AG04449 (cell line): ENCODE measurements at places on chromosomes 12 and 14.

- DNase-seq: peak; percentile 40
Observed at GRCh38 chr12:75818863-75819262, 212.7 kb downstream of the PHLDA1 start.

DNA sequence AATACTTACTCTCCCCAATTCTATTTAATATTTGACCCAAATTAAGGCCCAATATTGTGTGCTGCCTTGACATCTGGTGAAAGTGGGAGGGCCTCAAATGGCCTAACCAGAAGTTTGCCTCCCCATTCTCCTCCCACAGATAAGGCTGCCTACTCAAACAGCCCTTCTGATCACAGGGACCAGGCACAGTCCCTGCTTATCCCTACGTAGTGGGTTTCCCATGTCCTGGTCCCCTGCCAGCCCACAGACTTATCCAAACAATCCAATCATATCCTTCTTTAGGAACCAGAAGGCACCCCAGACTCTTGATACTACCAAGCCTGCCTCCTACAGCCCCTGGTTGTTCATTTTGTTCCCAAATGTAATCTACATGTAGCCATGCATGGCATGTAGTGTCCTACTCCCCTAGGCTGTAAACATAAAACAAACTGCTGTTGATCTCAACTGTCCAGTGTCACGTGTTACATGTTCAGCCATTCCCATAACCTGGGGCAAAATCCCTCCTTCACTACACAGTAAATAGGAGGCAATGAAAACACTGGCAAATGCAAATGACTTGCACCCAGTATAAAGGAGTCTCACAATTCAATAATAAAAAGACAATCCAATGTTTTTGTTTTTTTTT is 49.3 kb downstream of the EEA1 start:
- DNase-seq: no peak

GRCh38 chr12:99137124-99137855 is 492.2 kb downstream of the APAF1 start:
- no peak for DNase-seq

DNA sequence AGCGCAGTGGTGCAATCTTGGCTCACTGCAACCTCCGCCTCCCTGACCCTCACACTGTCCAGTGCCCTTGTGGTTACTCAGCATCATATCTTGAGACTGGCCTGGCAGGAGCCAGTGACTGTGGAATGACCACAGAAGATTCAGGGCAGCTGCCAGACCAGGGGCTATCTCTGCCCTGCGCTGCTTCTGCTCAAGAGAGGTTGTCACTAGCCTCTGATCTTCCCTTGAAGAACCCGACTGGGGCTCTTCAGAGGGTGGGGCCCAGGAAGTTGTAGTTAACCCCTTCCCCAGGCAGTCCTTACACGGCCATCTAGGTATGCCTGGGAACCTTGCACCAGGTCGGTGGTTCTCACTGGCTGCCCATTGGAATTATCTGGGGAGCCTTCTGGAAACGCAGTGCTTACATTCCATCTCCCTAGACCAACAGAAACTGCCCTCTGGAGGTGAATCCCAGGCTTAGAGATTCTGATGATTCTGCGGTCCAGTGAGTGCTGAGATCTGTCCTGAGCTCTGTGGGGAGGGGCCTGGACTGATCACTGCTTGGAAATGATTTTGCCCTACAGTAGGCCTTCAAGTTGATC is 41.4 kb downstream of the PLEKHG3 start:
- no peak for DNase-seq

- DNase-seq: no peak
Observed at GRCh38 chr14:64218344-64219240, 75.6 kb downstream of the ESR2 start.

DNA sequence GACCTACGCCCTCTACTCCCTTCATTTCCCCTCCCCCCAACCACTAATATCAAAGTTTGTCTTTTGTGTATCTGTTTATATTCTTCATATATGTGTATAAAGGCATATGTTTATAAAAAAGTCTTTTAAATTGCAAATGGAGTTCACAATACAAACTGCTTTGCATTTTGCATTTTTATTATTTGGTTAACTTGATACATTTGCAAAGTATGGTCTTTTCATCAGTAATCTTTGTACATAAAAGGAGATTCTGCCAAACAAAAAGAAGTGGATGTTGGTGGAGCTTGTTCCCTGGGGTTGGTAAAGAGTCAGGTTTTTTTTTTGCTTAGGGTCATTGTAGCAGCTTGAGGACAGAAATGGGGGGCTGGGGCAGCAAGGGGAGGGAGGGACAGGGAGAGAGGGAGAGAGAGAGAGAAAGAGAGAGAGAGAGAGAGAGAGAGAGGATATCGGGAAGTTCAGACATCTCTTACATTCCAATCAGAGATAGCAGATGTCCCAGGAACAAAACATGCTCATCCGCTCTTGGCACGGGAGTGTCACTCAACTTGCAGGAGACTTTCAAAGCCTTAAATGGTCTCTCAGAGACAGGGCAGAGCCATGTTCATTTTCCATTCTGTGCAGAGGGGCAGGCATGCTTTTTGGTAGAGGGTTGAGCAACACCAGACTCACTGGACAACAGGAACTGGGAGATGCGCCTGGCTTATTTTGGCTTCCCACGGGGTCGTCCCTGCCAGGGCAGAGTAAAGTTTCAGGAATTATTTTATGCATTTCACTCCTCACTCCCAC is 44.8 kb upstream of the TBX5 start:
- no peak for DNase-seq

DNA sequence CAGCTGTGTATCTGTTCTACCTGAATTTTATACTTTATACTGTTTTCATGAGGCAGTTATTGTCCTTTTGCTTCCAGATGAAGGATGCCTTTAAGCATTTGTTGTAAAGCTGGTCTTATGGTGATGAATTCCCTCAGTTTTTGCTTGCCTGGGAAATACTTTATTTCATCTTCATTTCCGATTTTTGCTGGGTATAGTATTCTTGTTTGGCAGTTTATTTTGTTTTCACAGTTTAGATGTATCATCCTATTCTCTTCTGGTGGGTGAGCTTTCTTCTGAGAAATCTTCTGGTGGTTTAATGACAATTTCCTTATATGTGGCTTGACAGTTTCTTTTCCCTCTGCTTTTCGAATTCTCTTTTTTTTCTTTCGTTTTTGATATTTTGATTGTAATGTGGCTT is 188.1 kb downstream of the NUBPL start:
- no peak for DNase-seq

DNA sequence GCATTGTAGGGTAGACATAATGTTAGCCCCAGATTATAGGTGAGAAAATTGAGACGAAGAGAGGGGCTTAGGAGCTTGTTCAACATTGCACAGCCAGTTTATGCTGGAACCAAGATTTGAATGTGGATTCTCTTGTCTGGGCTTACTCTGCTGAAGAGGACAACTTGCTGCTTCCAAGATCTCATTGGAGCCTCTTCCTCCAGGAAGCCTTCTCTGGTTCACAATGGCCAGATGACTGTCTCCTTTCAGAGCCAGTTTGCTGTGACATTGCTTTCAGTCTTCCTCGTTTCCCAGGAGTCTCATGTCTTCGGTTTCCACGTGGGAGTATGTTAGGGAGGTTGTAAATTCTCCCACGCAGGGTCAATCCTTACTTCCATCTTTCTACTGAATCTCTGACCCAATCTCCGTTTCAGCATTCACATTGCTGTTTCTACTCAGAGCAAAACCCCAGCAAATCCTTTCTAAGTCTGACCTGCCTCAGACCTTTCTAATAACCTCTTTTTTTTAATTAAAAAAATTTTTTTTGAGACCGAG is 62.2 kb upstream of the LHX5 start:
- no peak for DNase-seq

DNA sequence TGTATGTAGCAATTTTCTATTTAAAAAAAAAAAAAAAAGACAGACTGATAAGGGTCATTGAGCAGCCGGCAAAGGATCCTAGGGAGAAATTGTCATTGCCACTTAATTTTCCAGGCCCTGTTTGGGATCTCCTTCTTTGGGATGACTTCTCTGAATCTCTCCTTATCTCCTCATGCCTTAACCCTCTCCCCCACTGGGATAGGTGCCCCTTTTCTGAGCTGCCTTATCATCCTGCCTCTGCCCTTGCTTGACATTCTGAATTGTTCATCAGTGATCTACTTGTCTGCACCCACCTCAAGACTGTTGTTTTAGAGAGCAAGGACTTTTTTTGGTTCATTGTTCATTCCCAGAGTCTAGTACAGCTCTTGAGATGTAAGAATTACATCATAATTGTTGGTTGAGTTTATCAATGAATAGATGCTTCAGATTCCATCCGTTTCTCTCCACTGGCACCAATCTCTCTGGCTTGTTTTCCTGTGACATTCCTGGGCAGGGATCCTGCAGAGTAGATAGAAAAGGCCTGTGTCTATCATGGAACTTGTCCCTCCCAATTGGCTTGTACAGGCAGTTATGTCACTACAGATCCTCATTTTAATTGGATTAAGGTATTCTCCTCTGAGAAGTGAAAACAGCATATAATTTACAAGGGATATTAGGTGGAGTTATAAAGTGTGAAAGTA is 42.6 kb downstream of the SOCS2 start:
- DNase-seq: no peak

- DNase-seq: no peak
Observed at GRCh38 chr12:101186291-101186690, 23.7 kb downstream of the SLC5A8 start.

DNA sequence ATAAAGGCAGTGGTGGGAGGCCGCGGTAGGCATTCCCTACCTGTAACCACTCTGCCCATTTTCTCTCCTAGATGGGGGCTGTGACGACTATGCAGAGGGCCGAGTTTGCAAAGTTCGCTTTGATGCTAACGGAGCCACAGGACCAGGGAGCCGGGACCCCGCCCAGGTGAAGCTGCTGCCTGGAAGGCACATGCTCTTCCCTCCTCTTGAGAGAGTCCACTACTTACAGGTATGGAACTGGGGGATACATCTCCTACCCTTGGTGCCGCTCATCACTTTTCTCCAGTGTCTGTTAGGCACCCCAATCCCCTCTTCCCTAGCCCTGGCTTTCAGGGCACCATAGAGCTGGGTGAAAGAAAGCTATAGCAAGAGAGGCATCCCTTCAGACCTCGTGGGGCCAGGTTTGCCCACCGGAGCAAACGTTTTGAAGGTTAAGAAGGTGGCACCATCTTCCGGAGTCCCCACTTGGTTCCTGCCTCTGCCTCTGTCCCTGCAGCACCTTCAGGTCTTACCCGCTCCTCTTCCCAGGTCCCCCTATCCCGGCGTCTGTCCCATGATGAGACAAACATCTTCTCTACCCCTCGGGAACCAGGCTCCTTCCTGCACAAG is 2.0 kb upstream of the P3H3 start:
- no peak for DNase-seq

DNA sequence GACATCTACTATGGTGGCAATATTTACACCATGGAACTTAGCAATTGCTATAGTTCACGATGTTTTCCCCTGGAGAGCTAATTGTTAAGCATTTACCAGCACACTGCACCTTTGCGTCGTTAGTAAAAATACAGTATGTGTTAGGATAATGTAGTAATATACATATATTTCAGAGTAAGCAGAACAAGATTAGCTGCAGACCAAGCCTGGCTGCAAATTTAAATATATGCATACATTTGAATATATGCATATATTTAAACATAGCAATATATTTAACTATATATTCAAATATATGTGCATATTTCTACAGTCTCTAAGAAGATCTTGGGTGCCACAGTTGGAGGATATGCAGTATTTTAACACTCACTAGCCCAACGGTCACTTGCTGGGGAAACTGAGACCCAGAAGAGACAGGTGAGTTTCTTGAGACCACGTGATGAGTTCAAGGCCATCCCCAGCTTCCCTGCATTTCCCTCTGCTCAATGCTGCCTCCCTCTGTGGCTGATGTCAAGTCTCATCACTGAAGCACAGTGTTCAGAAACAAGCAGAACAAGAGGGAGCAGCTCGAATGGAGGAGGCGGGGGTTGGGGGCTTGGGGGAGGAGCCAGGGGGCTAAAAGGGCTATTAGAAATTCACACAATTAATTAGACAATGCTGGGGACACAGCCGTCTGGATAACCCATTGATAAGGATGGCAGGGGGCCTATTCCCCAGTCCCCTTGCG is 708.0 kb downstream of the MED13L start:
- DNase-seq: no peak

GRCh38 chr12:31234955-31235867 is 90.7 kb downstream of the SINHCAF start:
- no peak for DNase-seq

DNA sequence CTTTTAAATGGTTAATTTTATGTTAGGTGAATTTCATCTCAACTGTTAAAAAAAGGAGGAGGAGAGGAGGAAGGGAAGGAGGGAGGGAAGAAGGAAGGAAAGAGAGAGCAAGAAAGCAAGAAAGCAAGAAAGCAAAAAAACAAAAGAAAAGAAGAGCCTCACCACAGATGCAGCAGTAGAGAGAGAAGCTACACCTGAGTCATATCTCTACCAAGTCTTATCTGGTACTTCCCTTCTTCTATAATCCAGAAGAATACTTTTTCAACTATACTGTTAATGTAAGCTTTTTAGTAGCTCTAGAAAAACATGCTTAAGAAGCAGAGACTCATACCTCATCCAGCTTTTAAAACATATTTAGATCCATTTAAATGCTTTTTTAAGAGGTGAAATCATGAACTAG is 5.6 kb upstream of the IL26 start:
- DNase-seq: no peak

- DNase-seq: no peak
Observed at GRCh38 chr12:89859508-89860220, 151.0 kb upstream of the ATP2B1 start.

GRCh38 chr14:92990456-92991430 is 67.8 kb downstream of the CHGA start:
- no peak for DNase-seq

GRCh38 chr12:75944905-75945432 is 86.6 kb downstream of the PHLDA1 start:
- DNase-seq: no peak

GRCh38 chr12:75135026-75135425 is 74.6 kb downstream of the KCNC2 start:
- no peak for DNase-seq

GRCh38 chr12:128365032-128365431 is 98.1 kb downstream of the TMEM132C start:
- no peak for DNase-seq

- DNase-seq: peak; percentile 61
Observed at GRCh38 chr12:121799156-121799841, 4.5 kb upstream of the SETD1B start.

GRCh38 chr12:92109613-92110012 is 36.0 kb downstream of the BTG1 start:
- DNase-seq: no peak

GRCh38 chr14:69263364-69263763 is 3.4 kb downstream of the GALNT16 start:
- DNase-seq: peak; percentile 93

- no peak for DNase-seq
Observed at GRCh38 chr14:64704743-64705380, 638 bp downstream of the PLEKHG3 start.

GRCh38 chr14:62557416-62557815 is 487.8 kb downstream of the KCNH5 start:
- no peak for DNase-seq

- peak; percentile 3 for DNase-seq
Observed at GRCh38 chr12:13428538-13429265, 232.2 kb downstream of the EMP1 start.

GRCh38 chr12:125683748-125684381 is 618.6 kb downstream of the AACS start:
- DNase-seq: no peak

GRCh38 chr14:68854421-68854820 is 61.6 kb upstream of the ZFP36L1 start:
- no peak for DNase-seq

- no peak for DNase-seq
Observed at GRCh38 chr14:99423434-99423833, 57.2 kb downstream of the SETD3 start.
